Right atrium auricular region (tissue), 2 donors: ENCODE measurements at places on chromosomes 6 and 20.
A peak's percentile ranks its signal among the peaks of the same experiment; 100 is the strongest.

GRCh38 chr6:63347599-63347998, 27.8 kb upstream of the LGSN start:
- DNase-seq, result no peak
- no peaks in the 10 kb centered on the region for H3K4me1 ChIP-seq
- no peak overlapping the region for H3K4me3 ChIP-seq
- H3K27ac ChIP-seq, result no peak overlapping the region

GRCh38 chr20:64245746-64246595, 9.6 kb upstream of the PCMTD2 start:
- no peak overlapping the region for H3K27ac ChIP-seq
- no peaks in the 10 kb centered on the region for H3K4me1 ChIP-seq
- no peaks in the 10 kb centered on the region for H3K27me3 ChIP-seq
- H3K36me3 ChIP-seq, result no peaks in the 10 kb centered on the region

DNA sequence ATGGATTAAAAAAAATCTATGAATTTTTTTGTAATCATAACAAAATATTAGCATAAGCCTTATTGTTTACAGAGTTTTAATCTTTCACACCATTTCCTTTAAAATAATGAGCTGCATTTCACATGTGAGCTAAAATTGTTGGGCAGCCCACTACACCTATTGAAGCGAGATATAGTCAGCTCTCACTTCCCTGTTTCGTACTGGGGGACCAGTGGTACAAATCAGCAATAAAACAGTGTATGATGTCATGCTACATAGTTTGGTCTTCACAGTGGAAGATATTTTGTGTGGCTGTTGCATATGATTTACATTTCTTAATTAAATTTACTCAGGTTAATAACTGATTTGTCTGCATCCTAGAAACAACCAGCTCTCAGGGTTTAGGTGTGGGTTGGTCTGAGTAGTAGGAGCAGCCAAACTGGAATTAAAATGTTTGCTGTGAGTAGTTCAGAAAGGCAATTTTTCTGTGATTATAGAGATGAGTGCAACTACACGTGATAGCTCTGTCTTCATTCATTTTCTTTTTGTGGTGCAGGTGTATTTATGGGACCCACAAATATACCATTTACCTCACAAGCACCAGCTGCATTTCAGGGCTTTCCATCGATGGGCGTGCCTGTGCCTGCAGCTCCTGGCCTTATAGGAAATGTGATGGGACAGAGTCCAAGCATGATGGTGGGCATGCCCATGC, 99.3 kb downstream of the B3GAT2 start:
- H3K36me3 ChIP-seq, result peaks cover 7% of the 10 kb centered on the region
- no peaks in the 10 kb centered on the region for H3K27me3 ChIP-seq
- no peak for DNase-seq
- no peak overlapping the region for H3K27ac ChIP-seq

DNA sequence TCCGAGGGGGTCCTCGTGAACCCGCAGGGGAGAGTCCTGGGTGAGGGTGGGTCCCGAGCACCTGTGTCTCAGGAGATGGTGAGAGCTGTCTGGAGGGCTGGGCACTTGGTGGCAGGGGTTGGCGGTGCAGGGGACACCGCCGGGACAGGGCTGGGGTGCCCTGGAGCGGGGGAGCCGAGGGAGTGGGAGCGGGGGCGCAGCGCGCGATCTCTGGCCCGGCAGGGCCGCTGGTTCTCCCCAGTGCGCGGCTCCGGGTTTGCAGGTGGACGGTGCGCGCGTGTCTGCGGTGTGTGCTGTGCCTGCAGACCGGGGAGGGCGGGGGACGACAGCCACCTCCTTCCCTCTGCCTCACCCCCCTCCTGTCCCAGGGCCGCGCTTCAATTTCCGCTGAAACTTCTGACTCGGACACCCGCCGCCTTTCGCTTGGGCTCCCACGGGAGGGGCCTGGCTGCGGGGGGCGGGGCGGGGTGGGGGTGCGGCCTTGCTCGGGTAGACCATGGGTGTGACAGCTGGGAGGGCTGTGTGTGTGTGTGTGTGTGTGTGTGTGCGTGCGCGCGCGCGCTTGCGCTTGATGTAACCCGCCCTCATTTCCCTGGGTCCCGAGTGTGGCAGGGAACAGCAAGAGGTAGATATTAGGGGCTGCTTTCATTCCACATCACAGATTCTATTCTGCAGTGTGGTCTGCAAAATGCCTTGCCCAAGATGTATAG, 1.2 kb downstream of the TRIB3 start:
- H3K27ac ChIP-seq, result peak overlapping the region; percentile 47
- DNase-seq, result peak; percentile 69
- H3K4me3 ChIP-seq, result peak overlapping the region; percentile 54
- no peaks in the 10 kb centered on the region for H3K27me3 ChIP-seq
- H3K36me3 ChIP-seq, result no peaks in the 10 kb centered on the region

- H3K27me3 ChIP-seq, result no peaks in the 10 kb centered on the region
- DNase-seq, result no peak
- H3K4me3 ChIP-seq, result no peak overlapping the region
- no peaks in the 10 kb centered on the region for H3K4me1 ChIP-seq
These were observed 85.0 kb upstream of the LOC128125822 start for GRCh38 chr6:63487103-63487813.

- no peak for DNase-seq
- H3K4me3 ChIP-seq, result no peak overlapping the region
- H3K27me3 ChIP-seq, result no peaks in the 10 kb centered on the region
- H3K27ac ChIP-seq, result no peak overlapping the region
These were observed 94.8 kb upstream of the PHACTR1 start for GRCh38 chr6:12621754-12622153.

GRCh38 chr6:108951351-108951953, 103.2 kb downstream of the ARMC2 start:
- H3K36me3 ChIP-seq, result no peaks in the 10 kb centered on the region
- DNase-seq, result no peak
- no peak overlapping the region for H3K4me3 ChIP-seq
- no peaks in the 10 kb centered on the region for H3K4me1 ChIP-seq
- peak overlapping the region; percentile 34 for H3K27ac ChIP-seq

DNA sequence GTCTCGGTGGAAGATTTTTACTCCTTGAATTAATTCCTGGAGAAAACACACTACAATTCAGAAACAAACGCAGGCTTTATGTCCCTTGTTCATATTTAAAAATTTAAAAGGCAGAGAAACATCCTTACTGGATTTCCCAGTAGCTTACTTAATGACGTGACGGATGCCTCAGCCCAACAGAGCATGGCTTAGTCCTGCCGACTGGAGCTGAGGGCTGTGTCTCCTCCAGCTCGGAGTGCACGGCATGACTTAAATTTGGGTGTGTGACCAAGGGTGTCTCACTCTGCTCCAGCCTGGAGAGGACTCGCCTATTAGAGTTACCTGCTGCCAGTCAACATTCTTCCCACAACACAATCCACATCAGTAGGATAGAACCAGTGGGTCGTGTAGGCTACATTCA, 107.1 kb downstream of the PSMB1 start:
- H3K4me1 ChIP-seq, result no peaks in the 10 kb centered on the region
- no peaks in the 10 kb centered on the region for H3K36me3 ChIP-seq
- no peak for DNase-seq
- no peak overlapping the region for H3K4me3 ChIP-seq
- no peak overlapping the region for H3K27ac ChIP-seq

- H3K36me3 ChIP-seq, result no peaks in the 10 kb centered on the region
- no peaks in the 10 kb centered on the region for H3K4me1 ChIP-seq
- no peak overlapping the region for H3K4me3 ChIP-seq
These were observed 26.3 kb downstream of the FAM110A start for GRCh38 chr20:859751-860231.

- no peaks in the 10 kb centered on the region for H3K36me3 ChIP-seq
- no peak overlapping the region for H3K27ac ChIP-seq
- H3K4me1 ChIP-seq, result no peaks in the 10 kb centered on the region
- no peak for DNase-seq
- no peak overlapping the region for H3K4me3 ChIP-seq
These were observed 1034.4 kb downstream of the EYS start for GRCh38 chr6:64672651-64673050.

GRCh38 chr6:150800674-150801314, 64.7 kb upstream of the MTHFD1L start:
- H3K36me3 ChIP-seq, result no peaks in the 10 kb centered on the region
- H3K27ac ChIP-seq, result no peak overlapping the region
- no peaks in the 10 kb centered on the region for H3K4me1 ChIP-seq

- no peaks in the 10 kb centered on the region for H3K36me3 ChIP-seq
- no peaks in the 10 kb centered on the region for H3K27me3 ChIP-seq
- no peak overlapping the region for H3K27ac ChIP-seq
- DNase-seq, result no peak
- no peaks in the 10 kb centered on the region for H3K4me1 ChIP-seq
These were observed 37.6 kb downstream of the OR2B6 start for GRCh38 chr6:27994616-27995015.

DNA sequence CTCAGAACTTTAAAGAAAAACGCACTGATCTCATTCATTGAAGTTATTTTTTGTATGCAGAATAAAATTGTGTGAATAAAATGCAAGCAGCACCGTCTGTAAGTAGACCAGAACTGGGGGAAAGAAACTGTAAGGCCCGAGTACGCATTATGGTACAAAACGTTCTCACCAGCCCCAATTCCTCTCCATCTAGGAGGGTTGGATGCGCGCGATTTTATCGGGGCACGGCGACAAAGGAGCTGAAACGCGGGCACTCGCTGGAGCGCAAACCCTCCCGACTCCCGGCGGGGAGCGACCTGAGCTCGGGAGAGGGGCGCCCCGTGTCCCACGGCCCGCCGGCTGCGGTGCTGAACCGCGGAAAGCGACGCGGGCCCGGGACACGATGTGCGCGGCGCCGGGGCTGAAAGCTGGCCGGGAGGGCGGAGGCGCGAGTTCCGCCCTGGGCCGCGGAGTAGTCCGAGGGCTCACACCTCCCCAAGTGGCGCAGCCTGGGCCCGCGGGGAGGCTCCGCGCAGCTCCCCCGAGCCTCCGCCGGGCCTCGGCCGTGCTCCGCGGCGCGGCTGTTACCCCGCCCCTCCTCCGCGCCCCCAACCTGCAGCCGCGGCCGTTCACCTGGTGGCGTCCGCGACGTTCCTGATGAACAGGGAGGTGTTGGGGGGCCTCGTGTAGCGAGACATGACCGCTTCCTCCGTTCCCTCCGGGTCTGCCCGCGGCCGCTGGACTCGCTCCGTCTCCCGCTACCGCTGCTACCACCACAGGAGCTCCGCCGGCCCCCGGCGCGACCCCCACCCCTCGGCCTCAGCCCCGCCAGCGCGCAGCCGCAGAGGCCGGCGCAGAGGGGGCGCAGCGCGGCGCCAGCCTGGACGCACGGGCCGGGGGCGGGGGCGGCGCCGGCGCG, at the start of gene SRSF12:
TSS of gene SRSF12 (minus strand) at position 861 of the 898 bp plus-strand sequence. CDS start at position 677, 184 bp downstream.
- DNase-seq, result no peak
- no peaks in the 10 kb centered on the region for H3K27me3 ChIP-seq
- peak within 1 kb of the TSS; percentile 40 for H3K27ac ChIP-seq
- no peaks in the 10 kb centered on the region for H3K36me3 ChIP-seq
- peaks cover 8% of the 10 kb centered on the region for H3K4me1 ChIP-seq

DNA sequence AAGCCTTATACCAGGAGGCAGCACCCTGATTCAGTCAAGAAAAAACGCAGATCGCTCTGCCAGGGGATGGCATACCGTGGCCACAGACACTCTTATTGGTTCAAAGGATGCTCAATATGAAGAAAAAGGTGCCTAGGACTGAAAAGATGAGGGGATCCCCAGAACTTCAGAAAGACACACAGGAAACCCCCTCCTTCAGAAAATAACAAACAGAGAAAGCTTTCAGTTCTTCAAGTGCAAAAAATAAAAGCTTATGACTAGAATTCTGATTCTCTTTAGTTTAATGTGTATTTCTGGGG, 17.7 kb upstream of the MYB start:
- H3K4me3 ChIP-seq, result no peak overlapping the region
- H3K36me3 ChIP-seq, result no peaks in the 10 kb centered on the region
- H3K27me3 ChIP-seq, result no peaks in the 10 kb centered on the region
- no peak overlapping the region for H3K27ac ChIP-seq
- DNase-seq, result no peak
- no peaks in the 10 kb centered on the region for H3K4me1 ChIP-seq

DNA sequence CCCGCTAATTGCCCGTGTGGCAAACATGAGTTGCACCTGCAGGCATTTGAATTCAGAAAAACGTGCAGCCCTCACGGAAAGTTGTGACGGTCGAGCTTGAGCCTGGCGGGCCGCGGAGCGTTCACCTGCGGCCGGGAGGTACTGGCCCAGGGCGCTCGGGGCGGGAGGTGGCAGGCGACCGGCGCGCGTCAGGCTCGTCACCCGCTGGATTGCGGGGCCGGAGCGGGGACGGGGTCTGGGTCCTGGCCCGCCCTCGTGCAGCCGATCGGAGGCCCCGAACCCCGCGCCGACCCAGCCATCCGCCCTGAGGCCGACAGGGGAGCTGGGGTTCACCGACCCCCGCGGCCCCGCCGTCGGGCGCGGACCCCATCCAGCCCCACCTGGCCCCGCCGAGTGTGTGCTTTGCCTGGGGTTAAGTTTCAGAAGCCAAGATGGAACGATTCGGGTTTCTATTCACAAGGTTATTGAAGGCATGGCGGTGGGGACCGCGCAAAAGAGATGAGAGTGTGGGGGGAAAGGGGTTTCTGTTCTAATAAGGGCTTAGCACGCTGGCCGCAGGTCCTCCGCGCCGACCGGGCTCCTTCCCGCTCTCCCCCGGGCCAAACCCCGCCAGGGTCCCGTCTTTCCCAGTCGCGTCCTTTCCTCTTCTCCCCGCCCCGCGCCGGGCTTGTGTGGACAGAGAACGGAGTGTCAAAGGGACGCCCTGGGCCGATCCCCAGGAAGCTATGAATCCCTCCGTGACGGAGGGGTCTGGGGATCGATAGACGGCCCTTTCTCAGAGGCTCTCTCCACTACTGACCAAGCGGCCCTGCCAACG, 1.6 kb upstream of the HEY2 start:
- peak overlapping the region; percentile 87 for H3K27ac ChIP-seq
- H3K36me3 ChIP-seq, result no peaks in the 10 kb centered on the region
- H3K4me3 ChIP-seq, result peak overlapping the region; percentile 66
- H3K4me1 ChIP-seq, result no peaks in the 10 kb centered on the region
- H3K27me3 ChIP-seq, result no peaks in the 10 kb centered on the region

DNA sequence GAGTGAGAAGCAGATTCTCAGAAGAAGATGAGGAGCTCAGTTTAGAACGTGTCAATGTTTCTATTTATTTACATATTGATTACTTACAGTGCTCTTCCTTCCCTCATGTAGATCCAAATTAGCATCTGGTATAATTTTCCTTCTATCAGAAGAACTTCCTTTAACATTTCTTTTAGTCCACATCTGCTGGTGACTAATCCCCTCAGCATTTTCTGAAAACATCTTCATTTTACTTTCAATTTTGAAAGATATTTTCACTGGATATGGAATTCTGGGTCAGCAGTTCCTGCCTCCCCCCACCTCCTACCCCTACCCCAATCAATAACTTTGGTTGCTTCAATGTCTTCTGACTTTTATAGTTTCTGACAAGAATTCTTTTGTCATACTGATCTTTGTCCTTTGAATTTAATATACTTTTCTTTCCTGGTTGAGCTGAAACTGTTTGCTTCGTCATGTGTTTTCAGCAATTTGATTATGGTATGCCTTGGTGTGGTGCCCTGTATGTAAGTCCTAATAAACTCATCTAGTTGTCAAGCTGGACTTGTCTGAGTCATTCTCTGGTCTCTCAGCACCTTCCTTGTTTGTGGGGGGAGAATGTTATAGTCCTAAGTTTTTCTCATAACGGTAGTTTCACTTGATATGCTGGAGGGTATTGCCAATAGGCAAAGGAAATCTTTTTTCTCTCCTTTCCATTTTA, 57.0 kb downstream of the SMPDL3A start:
- H3K27me3 ChIP-seq, result no peaks in the 10 kb centered on the region
- no peak overlapping the region for H3K27ac ChIP-seq
- no peak overlapping the region for H3K4me3 ChIP-seq
- DNase-seq, result no peak
- no peaks in the 10 kb centered on the region for H3K36me3 ChIP-seq

GRCh38 chr6:89566008-89566800, 72.3 kb downstream of the LYRM2 start:
- H3K4me1 ChIP-seq, result no peaks in the 10 kb centered on the region
- H3K27ac ChIP-seq, result no peak overlapping the region
- no peak for DNase-seq
- H3K27me3 ChIP-seq, result no peaks in the 10 kb centered on the region
